ENCODE measurements at places on chromosomes 11 and 22.

GRCh38 chr22:22558972-22559603 is at the start of gene PRAME:
PRAME (minus strand) TSS chr22:22559265; CDS start chr22:22556832, 2,433 bp downstream.
- DNase-seq = peak; percentile 89

DNA sequence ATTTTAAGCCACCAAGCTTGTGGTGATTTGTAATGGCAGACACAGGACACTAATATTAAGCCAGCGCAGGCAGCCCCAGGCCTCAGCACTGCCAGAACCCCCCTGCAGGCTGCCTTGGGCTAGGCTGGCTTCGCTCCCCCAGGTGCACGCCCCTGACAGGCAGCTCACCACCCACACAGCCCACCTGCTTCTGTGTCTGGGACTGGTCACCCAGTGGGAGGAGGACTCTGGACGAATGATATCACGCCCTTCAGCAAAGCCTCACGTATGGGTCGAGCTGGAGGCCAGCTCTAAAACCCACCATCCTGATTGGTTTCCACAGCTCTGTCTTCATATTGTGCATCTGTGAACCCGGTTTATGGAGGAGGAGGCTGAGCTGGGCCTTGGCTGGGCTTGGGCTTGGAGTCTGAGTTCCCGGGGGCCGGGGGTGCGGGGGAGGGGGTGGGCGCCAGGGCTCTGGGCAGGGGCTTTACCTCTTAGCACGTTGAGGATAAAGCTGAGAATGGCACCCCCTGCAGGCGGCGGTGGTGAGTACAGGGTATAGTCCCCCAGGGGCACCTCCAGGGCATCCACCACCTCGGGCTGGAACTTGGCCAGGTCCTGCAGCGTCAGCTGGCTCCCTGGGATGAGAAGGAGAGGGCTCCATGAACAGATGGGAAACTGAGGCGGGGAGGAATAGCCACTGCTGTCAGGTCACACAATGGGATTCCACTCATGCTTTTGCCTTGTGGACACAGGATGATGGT is 13.8 kb downstream of the GGT5 start:
- peak; percentile 73 for DNase-seq

- no peak for DNase-seq
Observed at GRCh38 chr11:43366677-43367076, 8.0 kb downstream of the TTC17 start.

- DNase-seq = peak; percentile 70
Observed at GRCh38 chr11:44632466-44633123, 67.1 kb downstream of the CD82 start.

DNA sequence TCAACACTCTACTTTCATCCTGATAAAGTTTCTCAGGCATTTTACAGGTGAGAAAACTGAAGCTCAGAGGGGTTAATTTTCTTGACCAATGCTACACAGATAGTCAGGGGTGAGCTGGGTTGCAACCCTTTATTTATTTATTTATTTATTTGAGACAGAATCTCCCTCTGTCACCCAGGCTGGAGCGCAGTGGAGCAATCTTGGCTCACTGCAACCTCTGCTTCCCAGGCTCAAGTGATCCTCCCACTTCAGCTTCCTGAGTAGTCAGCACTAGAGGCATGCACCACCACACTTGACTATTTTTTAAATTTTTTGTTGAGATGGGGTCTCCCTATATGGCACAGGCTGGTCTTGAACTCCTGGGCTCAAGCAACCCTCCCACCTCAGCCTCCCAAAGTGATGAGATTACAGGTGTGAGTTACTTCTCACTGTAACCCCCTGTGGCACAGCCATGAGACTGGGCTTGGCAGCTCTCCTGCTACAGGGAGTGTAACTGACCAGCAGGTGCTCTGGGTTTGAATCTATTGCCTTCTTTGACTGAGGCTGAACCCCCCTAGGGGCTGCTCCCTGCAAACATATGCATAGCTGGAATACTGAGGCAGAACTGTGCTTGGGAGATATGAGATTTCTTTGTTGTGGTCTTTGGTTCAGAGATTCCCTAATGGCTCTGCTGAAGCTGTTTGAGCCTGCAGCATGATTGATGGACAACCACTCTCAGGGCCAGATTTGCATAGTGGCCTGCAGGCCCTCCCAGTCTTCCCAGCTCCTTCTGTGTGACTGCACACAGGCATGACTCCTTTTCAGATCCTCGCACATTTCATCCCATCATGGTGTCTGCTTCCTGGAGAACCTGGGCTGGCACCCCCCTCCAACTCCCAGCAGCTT is 6.1 kb downstream of the C11orf96 start:
- DNase-seq = no peak

- peak; percentile 2 for DNase-seq
Observed at GRCh38 chr22:19871023-19871844, 16.6 kb upstream of the GNB1L start.

DNA sequence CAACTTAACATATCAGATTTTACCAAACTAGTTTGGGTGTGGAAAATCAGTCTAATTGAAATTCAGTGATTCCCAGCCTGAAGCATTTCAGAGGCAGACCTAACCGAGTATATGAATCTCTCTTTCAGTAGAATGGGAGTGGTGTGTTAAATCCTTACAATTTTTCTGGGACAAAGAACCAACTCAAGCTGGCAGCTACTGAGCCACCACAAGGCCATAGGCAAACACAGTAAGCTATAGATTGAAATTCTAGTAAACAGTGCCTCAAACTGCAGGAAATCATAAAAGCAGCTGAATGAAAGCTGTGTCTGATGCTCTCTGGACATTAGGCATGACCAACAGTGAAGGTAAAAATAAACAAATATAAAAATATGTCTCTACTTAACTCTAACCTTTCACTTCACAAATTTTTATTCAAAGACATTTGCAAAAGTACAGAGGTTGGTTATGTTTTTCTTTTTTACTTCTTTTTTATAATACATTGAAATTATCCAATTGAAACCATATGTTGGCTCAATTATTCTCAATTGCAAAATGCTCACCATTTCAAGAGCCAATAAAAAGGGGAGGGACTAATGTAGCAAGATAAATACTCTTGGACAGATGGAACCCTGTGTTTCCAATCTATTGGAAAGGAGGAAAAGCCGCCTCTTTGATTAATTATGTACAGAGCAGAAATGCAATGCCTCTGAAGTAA is 35.8 kb upstream of the FIBIN start:
- no peak for DNase-seq

DNA sequence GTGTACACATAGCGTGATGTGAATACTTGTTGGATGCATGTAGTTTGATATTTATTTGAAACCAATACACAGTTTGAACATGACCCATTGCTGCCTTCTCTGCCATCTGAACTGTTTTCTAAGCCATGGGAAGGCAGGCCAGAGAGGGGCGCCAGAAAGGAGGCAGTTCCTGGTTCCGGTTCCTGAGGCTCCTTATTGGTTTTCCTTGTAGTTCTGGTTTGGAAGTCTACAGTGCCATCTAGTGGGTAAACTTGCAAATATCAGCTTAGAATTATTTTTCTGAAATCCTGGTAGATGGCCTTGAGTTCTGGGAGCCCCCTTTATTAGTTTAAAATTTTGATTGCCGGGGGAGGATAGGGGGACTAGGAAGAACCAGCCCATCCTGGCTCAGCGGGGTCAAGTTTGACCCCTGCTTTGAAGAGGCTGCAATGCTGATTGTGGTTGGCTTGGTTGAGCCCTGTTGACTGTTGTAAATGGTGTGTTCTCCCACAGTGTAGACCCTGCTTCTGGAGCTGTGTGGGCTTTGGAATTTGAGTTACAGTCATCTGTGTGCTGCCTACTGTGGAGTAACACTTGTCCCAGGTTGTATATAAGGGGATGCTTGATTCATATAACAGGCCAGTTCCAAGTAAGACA is 48.4 kb downstream of the GRAMD1B start:
- peak; percentile 43 for DNase-seq

DNA sequence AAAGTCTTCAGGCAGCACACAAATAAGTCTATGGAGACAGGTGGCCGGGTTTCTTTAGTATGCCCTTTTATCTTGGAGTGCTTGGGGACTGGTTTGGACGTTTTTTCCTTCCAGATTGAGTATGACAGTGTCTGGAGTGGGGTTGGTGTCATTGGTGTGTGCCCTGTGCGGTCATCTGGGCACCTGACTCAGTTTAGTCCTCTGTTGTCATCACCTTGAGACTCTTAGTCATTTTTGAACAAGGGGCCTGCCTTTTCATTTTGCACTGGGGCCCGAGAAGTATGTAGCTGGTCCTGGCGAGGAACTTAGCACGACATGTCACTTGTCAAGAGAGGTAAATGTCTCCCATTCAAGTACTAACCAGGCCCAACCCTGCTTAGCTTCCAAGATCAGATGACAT is 27.2 kb upstream of the MYO18B start:
- no peak for DNase-seq

- no peak for DNase-seq
Observed at GRCh38 chr11:12397931-12398334, 20.6 kb downstream of the PARVA start.

GRCh38 chr11:19349340-19350025 is 108.7 kb upstream of the E2F8 start:
- no peak for DNase-seq

DNA sequence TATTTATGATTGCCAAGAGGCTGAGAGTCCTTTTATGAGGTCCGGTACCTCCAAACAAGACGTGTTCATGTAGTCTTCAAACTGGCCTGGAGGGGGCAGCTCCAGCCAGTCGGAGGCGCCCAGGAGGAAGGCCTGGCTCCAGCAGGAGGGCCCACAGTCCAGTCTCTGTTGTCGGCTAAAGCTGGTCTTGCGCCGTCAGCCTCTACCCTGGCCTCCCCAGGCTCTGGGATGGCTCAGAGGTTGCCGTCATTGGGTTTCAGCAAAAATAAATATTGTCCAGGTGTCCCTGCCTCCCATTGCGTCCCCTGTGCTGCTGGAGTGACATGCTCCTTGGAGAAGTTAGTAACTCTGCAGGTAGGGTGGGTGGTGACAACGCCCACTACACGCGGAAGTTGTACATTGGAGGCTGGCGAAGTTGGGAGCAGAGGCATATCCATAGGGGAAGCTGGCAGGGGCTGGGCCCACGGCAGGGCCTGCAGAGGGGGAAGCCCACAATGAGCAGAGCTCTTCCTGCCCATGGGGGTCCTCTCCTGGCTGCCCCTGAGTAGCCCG is 1.0 kb upstream of the SLC25A1 start:
- peak; percentile 67 for DNase-seq

DNA sequence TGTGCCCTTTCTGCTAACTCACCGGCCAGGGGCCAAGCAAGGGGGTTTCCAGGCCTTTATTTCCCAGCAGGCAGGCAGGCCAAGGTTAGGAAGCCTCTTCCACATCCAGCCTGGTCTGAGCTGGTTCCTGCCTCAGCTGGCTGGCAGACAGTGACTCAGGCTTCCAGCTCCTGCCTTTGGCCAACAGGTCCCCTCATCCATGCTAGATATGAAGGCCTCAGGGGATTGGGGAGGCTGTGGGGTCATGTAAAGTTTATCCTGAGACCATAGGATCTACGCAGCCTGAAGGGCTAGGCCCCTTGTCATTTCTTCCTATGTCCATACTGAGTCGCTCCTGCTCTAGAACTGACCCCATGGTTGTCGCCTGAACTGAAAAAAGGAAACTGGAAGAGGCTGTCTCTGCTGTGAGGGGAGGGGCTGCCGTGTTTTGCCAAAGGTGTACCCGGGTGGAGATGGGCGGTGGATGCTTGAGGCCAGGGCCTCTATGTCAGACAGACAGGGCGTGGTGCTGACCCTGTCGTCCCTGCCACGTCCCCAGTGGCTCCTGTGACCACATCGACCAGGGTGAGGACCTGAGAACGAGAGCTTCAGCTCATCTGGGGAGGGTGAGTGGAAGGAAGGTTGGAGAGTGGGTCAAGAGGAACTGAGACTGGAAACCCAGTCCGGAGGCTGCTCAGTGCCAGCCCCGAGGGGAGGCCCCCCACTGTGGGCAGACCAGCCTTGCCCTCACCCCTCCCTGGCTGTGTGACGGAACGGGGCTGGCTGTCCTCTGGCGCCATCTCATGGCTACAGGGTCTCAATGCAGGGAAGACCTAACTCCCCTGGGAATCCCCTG is 17.0 kb downstream of the P2RY6 start:
- DNase-seq = peak; percentile 76

- DNase-seq = no peak
Observed at GRCh38 chr22:49013707-49014106, 814.0 kb downstream of the BRD1 start.

DNA sequence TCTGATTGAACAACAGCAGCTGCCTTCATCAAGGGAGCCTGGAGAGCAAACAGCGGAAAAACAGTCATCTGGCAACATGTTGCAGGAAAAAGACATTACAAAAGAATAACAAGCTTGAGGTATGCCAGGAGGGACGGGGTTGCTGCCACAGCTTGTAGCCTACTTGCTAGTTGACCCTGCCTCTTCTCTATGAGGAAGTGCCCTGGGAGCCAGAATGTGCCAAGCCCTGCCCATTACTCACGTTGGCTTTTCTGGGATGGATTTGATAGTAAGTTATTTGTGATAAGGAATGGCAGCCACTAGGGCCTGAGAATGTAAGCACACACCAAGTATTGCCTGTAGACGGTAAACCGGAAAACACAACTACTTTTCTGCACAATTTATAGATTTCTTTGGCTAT is 113.5 kb upstream of the KIRREL3 start:
- no peak for DNase-seq

GRCh38 chr22:23400286-23400981 is 179.7 kb downstream of the IGLL1 start:
- no peak for DNase-seq
